Activated CD4-positive, alpha-beta T cell treated with anti-CD3 and anti-CD28 coated beads for 36 hours (primary cell): ENCODE measurements at places on chromosomes 2 and 18.
A peak's percentile ranks its signal among the peaks of the same experiment; 100 is the strongest.

GRCh38 chr18:9802175-9803062 is 83.4 kb upstream of the TXNDC2 start:
- DNase-seq = no peak

- DNase-seq = no peak
Observed at GRCh38 chr2:67612576-67613042, 215.5 kb downstream of the ETAA1 start.

DNA sequence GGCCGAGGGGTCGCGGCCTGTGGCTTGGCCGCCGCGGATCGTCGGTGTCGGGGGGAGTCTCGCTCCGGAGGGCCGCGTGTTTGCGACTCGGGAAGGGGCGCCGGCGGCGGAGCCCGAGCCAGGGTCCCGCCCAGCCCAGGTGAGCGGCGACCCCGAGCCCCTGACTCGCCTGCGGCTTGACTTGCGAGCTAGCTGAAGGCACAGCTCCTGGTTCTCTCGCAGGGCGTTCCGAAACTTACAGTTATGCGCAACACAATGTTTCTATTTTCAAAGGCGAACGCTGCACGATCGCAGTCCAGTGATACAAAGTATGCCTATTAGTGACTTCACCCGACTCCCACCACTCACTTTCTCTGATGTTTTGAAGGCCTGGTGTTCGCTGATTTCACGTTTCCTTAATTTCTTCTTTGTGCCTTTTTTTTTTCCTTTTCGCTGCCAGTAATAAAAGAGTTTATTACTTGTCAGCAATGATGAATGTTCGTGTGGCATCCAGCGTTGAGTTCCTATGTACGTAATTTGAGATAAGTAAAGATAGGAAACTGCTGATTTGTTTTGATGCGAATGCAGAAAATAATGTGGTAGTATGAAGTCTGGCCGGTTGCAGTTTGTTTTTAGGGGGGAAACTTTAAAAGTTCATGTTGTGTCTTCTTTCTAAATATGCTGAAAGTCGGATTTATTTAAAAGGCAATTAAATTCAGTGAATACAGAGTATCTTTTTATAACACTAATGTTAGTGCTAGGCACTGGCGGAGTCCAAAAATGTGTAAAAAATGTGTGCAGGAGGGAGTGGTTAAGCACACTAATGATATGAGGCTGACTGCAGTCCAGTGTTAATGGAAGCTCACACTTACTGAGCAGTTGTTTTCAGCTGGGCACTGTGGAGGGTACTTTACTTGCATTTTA is 706 bp downstream of the UBXN2A start:
- DNase-seq = peak; percentile 58

DNA sequence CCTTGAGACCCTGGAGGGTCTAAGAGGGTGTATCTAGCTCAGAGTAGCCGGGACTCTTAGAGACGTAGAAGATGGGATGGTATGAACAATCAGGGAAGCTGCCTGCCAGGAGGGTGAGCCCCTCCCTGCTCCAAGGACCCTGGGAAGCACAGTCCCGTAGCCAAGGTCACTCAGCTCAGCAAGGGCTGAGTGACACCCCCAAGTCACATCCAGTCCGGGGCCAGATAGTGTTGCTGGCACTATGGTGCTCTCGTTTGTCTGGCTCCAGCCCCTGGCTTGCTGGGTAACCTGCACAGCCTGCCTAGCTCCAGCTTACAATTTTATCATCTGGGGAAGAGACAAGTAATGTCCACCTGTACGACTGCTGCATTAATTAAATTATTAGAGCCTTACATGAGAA is 22.3 kb downstream of the REEP1 start:
- DNase-seq = no peak

DNA sequence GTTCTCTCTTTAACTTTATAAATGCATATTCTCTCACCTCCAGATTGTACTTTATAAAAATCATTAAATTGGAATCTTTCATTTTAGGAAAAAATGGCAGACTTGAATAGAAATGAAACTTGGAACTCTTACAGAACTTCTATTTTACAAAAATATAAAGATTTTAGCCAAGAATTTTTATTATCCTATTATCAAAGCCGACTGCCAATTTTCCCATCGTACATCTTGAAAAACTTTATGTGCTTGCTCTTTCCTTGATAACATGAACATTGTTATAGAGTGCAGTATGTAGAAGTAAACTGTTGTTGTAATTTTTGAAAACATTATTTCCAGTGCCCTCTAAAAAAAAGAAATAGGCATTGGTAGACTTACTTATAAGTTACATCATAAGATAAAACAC is 475.7 kb upstream of the REG3G start:
- no peak for DNase-seq

GRCh38 chr2:16005816-16006536 is 65.6 kb downstream of the MYCN start:
- DNase-seq = no peak

DNA sequence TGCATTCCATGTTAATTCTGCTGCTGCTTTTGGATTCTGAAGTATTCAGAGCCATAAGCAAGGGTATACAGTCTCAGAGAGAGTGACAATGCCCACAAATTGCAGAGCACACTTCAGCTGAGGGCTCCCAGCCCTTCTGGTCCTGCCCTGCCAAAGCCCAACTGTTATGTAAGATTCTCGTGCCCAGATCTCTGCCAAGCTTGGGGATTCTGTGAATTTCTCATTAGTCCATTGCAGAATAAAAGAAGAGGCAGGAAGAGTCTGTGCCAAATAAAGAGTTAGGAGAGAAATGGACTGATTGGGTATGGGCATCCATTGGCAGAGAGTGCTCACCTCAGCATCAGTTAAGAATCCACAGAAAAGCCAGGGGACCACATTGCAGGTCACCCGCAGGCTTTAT is 112.0 kb upstream of the PNPT1 start:
- no peak for DNase-seq

GRCh38 chr2:29749843-29750242 is 171.5 kb downstream of the ALK start:
- DNase-seq = no peak

DNA sequence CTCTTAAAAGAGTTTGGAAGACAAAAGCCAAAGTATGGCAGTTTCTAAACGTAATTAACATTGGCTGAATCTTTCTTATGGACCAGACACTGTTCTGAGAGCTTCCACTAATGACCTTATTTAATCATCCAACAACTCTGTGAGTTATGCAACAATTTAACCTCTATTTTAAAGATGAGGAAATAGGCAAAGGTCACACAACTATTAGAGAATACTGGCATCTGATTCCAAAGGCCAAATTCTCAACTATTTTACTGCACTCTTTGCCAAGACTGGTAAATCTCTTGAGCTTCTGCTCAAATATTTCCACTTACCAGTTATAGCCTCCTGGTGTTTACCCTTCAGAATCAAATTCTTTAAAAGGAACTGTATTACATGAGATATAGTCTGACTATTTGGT is 42.1 kb upstream of the ERMN start:
- no peak for DNase-seq

DNA sequence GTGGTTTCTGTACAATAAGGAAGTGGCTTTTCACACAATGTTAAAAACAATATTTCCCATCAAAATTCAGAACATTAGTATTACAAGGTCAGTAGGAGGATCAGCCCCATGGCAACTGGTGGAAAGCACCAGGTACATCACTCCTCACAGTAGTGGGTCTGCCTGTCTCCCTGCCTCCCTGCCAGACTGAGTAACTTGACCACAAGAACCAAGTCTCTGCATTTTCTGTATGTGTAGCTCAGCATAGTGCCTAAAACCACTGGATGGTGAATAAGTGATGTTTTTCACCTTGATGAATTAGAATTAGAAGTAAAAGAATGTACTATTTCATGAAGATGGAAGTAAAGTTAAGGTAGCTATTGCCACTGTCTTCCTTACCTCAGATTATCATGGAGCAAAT is 4.1 kb upstream of the WDR7 start:
- peak; percentile 22 for DNase-seq

DNA sequence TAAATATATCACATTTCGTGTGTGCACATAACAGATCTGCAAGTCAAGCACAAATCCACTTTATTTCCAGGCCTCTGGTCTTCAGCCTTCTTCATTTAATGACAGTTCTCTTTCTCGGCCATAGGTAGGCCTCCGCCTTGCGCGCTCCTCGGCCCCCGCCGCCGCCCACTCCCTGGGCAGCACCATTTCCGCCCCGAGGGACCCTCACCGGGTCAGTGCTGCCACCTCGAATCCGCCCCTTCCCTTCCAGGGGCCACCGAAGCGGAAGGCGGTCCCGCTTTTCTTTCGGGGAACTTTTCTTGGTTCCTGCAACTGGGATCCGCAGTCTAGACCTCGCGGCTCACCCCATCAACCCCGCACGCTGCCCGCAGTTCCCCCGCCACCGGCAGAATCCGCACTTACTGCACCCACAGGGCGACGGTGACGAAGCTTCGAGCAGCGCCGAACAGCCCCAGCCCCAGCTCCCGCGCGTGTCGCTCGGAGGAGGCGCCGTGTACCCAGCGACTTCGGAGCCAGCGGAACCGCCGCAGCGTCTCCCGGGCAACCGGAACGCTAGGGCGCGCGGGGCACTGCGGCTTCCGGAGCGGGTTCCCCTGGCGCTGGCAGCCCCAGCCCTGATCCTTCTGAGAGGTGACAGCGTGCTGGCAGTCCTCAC is at the start of gene CDKL4:
TSS of gene CDKL4 (minus strand) at position 502 of the 655 bp plus-strand sequence.
- peak; percentile 65 for DNase-seq

DNA sequence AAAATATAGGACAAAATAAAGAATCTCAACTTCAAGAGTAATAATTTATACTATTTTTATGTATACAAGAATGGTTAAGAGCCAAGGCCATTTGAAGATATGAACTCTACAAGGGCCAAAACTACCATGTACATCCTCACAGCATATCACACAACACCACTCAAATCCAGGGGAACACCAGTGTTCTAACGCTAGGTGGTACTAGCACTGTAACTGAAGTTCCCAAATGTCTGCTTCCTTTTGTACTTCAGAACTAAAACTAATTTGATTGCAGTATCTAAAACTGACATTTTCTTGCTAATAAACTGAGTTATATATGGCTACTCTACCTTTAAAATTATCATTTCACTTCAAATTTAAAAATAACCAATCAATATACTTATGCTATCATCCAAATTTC is 47.0 kb downstream of the REV1 start:
- no peak for DNase-seq

DNA sequence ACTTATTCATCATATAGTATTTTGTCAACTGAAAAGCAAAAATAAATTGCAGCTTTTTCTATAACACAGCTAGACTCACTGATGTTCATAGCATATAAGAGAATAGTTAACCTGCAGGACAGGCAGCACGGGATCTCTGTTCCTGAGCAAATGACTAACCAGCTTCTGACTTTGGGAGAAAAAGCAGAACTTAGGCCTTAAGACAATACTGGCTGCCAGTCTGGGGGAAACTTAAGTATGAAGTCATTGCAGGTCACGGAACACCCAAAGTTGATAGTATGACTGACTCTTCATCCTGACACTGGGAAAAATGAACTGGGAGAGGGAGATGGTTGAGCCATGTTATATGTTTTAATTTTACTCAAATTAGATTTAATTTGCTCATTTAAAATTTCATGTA is 113.0 kb downstream of the DPP4 start:
- DNase-seq = no peak

DNA sequence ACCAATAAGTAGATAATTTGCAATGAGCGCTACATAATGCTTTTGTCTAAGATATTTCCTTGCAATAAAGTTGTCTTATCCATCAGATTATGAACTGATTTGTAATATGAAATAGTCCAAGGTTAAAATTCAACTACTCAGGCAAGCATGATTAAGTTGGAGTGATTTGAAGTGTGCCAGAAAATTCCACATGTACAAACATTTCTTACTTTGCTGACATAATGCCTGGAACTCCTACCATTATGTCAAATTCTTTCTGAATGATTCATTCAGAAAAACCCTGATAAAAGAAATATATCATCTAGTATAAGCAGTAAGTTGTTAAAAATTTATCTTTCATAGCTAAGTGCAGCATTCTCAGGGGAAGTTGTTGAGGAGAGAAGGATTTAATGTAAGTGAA is 87.3 kb downstream of the CBLN2 start:
- no peak for DNase-seq

- DNase-seq = no peak
Observed at GRCh38 chr2:160232905-160233475, 32.9 kb upstream of the ITGB6 start.

DNA sequence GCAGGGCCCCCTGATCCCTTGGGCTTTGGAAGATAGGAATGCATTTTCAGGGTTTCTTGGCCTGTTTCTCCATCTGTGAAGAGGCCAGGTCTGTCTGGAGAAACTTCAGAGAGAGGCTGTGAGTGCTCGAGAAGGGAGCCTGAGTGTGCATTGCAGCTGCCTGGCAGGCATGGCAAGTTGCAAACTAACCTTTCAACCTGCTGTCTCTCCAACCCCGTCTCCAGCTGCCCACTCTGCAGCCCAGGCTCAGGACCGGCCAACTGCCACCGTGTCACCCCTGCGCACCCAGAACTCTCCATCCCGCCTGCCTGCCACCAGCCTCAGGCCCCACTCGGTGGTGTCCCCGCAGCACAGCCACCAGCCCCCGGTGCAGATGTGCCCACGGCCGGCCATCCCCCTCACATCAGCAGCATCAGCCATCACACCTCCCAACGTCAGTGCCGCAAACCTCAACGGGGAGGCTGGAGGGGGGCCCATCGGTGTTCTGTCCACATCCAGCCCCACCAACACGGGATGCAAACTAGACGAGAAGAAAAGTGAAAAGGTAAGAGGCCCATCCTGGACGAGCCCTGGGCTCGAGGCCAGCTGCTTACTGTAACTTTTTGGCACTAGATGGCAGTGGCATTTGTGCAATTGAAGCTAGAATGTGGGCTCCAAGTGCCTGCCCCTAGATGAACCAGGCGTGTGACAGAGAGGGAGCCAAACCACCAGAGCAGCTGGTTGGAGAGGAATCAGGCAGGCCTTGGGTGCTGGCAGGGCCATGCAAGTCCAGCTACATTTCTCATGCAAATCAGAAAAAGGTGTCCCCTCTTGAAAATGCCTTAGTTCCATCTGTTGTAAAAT is 164.6 kb downstream of the SEPTIN10 start:
- DNase-seq = no peak

DNA sequence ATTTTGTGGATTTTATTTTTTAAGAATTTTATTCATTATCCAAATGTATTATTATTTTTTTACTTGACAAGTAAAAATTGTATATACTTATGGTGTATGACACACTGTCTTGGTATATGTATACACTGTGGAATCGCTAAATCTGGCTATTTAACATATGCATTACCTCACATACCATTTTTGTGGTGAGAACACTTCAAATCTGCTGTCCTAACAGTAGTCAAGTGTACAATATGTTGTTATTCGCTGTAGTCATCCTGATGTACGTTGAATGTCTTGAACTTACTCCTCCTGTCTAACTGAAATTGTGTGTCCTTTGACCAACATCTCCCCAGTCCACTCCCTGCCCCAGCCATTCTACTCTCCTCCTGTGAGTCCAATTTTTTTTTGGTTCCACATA is 153.2 kb upstream of the PTPRM start:
- no peak for DNase-seq

DNA sequence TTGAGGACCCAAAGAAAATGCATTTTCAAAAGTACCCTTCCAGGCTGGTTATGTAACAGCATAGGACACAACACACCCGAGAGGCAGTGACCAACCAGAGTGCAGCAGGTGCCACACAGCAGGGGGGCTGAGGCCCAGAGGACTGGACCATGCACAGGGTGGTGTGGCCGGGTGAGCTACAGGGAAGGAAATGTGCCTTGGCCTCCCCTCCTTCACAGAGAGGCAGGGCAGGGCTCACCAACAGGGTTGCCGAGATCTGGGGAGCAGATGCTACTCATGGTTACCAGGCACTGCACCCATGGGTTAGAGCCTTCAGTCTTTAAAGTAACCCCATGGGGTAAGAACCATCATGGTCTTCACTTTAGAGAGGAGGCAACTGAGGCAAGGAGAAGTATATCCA is 158.4 kb downstream of the MSH2 start:
- no peak for DNase-seq
